ENCODE measurements at places on chromosomes 2 and 18.

DNA sequence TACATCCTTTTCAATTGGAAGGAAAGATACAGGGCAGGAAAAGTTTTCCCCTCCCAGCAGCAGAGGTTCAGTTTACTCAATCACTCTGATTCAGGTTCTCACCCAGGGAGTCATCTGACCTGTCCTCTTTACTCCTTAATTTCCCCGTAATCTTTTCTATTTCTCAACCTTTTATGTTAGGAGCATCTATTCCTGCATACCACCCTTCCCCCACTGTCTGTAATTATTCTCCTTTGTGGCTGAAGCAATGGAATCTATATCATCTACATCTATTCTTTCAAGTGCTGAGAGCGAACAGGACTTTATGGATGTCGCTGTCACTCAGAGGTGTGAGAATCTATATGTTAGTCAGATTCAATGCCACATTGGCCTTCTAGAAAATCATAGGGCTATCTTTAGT lies 175.2 kb downstream of the NOL4 start:
- DNase-seq: no peak

DNA sequence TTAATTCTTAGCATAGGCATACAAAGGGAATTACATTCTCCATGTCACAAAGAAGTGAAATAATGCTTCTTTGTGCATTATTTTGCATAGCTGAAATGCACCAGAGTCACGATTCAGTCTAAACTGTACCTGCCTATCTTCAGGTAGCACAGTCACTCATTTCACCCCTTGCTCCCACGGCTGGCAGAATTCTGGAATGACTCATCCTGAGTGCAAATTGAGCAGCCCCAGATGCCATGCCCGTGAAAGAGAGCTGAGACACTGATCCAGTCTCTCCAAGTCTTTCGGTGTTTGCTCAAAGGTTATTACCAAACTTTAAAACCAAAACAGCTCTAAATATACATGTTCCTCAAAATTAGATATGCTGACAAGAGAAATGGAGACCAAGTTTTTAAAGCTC lies 168.3 kb upstream of the POU3F3 start:
- DNase-seq: no peak

DNA sequence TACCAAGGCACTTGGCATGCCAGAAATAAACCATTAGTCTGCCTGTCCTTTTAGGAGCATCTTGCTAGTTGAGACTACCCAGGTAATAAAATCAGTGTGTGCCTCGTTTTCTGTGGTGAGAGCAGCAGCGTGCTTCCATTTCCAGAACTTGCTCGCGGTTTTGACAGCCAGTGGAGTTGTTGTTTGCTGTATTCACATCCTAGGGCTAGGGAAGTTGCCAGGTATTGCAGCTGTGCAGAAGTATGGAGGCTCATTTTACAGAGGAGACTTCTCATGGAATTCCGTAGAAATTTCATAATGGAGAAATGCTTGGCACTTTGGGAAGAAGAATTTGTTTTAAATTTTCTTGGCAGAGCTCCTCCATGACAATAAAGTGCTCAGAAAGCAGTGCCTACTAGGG lies 1355.1 kb upstream of the ZEB2 start:
- no peak for DNase-seq

DNA sequence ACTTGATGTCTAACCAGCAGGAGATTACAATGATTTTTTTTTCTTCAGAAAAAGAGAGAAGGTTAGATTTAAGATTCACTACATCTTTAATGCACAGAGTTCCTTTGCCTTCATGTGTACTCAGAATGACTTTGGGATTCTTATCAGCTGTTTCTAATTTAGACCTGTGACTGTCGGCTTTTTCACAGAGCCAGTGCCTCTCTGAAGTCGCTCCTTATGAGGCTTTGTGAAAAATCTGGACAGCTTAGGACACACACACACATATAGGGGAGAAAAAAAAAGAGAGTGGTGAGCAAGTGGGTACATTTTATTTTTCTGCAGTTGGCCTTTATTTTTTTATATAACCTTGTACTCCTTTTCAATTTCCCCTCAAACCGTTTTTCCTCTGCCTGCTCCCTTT lies 893.1 kb upstream of the CELF4 start:
- no peak for DNase-seq

GRCh38 chr2:99836690-99837605 lies 305.4 kb downstream of the AFF3 start:
- DNase-seq: no peak

GRCh38 chr2:173962031-173962430 lies 3.1 kb downstream of the SP3 start:
- DNase-seq: no peak

- DNase-seq: peak; percentile 48
Observed at GRCh38 chr2:105287692-105288091, 41.8 kb downstream of the TGFBRAP1 start.
